Retina (tissue), 1 donor: ENCODE measurements at places on chromosomes 6 and 20.

- no peak for DNase-seq
Observed at GRCh38 chr6:111533087-111533784, 50.2 kb upstream of the REV3L start.

DNA sequence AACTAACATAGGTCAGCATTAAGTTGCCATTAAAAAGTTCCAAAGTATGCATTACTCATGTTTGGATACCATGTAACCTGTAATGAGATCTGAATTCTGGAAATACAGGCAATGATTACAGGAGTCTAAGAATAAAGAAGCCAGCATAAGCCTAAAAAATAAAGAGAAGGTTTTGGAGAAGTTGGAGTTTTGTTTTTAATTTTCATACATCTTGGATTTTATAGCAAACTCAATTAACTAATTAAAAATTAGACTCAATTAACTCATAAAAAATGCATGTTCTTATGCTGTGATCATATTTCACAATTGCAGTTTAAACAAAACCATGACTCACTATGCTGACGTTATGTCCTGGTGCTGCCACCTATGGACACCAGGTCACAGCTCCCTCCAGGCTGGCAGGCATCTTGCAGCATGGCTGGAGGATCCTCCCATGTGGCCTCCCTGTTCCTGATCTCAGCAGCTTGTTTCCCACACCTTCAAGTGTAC is 648.8 kb upstream of the AGPAT4 start:
- DNase-seq = peak; percentile 39

GRCh38 chr20:62402456-62403150 is 4.5 kb downstream of the CABLES2 start:
- DNase-seq = no peak

GRCh38 chr6:25928562-25929324 is 1.7 kb downstream of the SLC17A2 start:
- no peak for DNase-seq
